ENCODE measurements at places on chromosomes 1 and 21. TPM values are rescaled to one million over a fixed set of nuclear protein-coding genes. Genes with fewer than 3 reads are reported as not detected.

SYCP1 gene
- not detected for total RNA-seq

FAM167B gene
- total RNA-seq = 0.52 TPM

CGN gene
- total RNA-seq = 0.09 TPM

G0S2 gene
- 0.89 TPM for total RNA-seq

PTGS2 gene
- 1.3 TPM for total RNA-seq

MFAP2 gene
- not detected for total RNA-seq

ERICH3 gene
- total RNA-seq = not detected

DIO1 gene
- not detected for total RNA-seq

MYBPH gene
- not detected for total RNA-seq

KRTAP24-1 gene
- not detected for total RNA-seq

CCDC30 gene
- 2.2 TPM for total RNA-seq

HES5 gene
- total RNA-seq = not detected

LCE1E gene
- not detected for total RNA-seq

ZRANB2 gene
- 113 TPM for total RNA-seq

UMODL1 gene
- total RNA-seq = 0.09 TPM

Measured in T-helper 2 cell treated with Interferon-gamma antibody and Interleukin-4, amounts not matched to agents 100 ng/mL and 5 ng/mL, for 36 hours (primary cell).